Astrocyte of the spinal cord (primary cell): ENCODE measurements at places on chromosomes 3 and 15.

DNA sequence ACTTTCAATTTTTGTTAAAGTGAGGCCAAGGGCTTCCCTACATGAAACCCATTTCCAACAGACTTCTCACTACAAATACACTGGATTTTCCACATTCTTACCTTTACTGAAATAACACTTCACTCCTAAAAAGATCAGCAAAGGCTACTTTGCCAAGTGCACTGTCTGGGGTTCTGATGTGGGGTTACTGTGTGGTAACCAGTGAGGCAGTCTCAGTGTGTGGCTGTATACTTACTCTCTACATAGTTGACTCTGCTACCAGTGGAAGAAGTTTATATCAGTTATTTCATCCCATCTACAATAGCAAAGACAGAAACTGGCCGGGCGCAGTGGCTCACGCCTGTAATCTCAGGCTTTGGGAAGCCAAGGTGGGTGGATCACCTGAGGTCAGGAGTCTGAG lies 5.6 kb downstream of the WDR82 start:
- no peak for DNase-seq

- no peak for DNase-seq
Measured at GRCh38 chr3:10423171-10423882, 82.1 kb downstream of the ATP2B2 start.

DNA sequence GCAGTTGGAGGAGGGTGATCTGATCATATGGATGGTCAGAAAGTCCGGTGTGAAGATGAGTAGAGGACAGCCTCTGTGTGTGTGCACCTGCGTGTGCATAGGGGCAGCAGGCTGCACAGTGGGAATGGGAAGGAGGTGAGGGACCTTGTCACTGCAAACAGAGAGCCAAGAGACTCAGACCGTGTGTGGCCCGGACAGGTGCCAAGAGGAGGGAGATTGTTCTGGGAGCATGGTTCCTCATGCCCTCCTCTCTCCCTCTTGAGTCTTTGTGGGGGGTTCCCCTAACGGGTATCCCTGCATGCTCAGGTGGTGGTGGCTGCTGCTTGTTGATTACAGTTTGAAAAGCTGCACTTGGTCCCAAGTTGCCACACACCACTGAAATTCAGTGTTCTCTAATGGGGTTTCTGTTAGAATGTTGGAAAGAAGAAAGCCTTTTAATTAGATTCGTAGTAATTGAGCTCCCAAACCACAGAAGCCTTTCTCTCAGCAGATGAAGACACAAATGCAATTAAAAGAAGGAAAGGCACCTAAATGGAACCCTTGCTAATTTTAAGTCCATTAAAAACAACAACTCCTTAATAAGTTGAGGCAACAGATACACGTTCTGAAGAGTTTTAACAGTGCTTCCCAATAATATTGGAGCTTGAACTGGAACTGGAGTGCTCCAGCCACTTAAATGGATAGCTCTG lies 68.9 kb downstream of the CHRNA7 start:
- DNase-seq = no peak

- DNase-seq = no peak
Measured at GRCh38 chr15:69316291-69316690, 17.6 kb downstream of the PAQR5 start.

DNA sequence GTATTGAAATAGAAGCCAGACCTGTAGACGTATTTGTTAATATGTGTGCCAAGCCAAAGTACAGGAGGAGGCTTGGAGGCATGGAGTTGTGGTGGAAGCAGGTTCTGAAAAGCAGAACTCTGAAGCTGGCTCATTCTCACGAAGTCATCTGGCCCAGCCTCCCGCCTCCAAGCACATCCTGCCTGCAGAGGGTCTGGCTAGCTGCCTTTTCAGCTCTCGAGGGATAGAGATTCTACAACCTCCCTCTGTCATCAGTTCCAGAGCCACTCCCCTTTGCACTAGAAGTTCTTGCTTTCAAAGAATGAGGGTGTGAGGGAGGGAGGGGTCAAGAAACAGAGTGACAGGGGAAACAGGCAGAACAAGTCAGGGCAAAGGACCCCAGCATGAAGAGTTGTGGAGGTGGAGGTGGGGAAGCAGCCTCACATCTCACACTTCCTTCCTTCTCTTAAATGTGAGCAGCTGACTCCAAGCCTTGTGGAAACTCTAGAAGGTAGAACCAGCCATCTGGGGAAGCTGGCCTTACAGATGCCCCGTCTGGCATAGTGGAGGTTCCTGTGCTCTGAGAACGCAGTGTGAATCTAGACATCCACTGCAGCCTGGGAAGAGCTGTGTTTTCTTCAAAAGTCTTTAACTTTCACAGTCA lies 95.3 kb downstream of the SLC49A4 start:
- peak; percentile 35 for DNase-seq
